ENCODE measurements at places on chromosomes 5 and 9.

DNA sequence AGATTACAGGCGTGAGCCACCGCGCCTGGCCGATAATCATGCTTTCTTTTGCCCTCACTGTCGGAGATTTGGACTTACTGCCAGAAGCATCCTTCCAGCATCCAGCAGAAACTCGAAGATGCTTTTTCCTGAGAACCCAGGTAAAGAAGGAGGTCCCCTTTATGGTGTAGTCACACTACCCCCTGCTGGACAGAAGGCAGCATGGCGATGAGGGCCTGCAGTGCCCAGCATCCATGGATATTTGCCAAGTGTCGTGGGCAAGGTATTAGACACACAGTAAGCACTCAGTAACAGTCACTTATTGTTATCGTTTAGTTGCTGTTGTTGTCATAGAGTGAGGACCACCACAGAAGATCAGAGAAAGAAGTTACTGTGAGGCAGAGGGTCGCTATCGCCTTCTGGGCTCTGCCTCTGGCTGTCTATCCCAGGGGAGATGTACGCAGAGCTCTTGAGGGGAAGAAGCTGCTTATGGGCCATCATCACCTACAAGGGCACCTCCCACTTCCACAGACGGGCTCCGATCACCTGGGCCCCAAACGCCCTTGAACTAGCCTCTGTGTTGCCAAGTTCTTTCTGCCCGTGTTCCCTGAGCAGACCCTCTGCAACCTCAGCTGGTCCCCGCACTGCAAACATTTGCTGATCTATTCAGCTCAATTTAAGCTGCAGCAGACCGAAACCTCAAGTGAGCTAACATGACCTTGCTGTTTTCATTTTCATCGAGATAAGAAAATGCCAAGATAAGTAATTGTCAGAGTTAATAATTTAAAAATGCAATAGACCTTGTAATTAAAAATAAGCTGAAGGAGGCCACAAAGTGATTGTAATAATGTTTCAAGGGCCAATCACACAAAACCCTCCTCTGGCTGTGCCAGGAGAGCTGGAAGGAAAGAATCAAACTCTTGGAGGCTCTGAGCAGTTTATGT lies 23.9 kb downstream of the C5orf15 start:
- peak; percentile 8 for DNase-seq

DNA sequence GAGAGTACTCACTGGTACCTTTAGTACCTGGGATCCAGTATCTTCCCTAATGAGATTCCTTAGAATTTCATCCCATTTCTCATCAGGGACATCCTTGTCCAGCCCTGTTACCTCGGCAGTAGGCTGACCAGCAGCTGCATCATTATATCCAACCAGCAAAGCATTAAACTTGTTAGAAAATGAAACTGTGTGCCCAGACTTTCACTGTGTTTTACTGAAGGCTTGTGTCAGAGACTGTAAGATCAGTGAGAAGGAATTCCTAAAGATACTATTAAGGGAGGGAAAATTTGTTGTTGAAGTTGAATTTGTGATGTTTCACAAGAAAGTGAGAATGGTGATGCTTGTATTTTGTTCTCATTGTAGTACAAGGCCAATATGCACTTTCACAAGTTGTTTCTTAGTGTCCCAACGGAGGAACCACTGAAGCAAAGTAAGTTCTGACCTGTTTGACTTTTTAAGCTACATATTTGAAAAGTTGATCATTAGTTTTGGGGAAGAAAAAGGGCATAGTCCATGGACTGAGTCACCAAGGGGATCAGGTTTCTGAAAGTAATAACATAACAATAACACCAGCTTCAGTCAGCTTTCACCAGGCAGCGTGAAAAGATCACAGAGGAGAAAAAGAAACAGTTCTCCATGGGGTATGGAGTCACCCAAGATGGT lies 48.8 kb downstream of the GRAMD2B start:
- no peak for DNase-seq

DNA sequence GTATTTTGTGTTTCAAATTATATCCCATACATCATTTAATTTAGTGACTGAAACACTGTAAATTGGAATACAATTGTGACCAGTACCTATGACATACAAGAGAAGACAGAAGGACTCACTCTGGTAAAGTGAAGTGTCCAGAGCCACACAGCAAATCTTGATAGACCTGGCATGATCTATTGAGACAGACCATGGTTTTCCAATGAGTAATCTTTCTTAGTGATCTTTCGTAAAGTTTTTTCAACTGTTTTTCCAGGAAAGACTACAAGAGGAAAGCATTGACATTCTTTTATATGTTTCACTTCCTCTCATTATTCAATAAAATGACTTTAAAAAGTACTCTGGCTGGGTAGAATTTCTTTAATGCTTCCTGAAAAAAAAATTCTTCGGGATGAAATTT lies 43.3 kb upstream of the ALDH1A1 start:
- DNase-seq, result no peak

GRCh38 chr5:90168399-90168798 lies 241.2 kb downstream of the CETN3 start:
- DNase-seq, result no peak

DNA sequence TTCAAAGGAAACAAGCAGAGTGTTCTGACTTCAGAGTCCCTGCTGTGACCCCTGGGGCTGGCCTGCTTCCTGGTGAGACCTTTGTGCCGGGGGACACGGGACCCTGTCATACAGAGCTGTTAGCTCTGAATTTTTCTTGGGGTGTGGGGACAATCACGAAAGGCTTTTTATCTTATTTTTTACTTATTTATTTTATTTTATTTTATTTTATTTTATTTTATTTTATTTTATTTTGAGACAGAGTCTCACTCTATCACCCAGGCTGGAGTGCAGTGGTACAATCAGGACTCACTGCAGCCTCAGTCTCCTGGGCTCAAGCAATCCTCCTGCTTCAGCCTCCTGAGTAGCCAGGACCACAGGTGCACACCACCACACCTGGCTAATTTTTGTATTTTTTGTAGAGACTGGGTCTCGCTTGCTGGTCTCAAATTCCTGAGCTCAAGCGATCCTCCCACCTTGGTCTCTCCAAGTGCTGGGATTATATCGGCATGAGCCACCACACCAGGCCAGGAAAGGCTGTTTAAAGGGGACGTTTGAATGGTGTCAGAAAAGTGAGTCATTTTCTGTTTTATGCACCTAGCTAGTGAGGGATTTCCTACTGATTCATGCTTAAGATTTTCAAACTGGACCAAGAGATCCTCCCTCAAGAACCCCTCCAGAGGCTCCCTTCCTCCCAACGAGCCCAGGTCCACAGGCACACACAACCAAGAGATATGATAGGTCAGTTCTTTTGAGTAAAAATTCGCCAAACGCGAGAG lies 75.7 kb downstream of the OLFM1 start:
- no peak for DNase-seq

DNA sequence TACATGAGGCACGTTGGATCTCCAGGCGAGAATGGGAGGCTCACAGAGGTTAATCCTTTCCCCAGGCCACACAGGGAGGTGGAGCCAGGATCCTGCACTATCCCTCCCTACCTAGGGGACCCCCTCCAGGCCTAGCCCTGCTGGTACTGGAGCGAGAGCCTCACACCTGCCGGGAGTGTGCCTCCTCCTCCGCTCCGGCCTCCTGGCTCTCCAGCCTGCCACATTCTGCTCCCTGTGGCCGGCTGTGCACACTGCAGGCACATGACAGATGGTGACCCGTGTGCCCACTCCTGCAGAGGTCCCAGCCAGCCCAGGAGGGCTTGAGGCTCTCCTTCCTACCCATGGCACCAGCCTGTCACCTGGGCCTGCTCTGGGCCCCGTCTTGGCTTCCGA lies 93.4 kb downstream of the RXRA start:
- DNase-seq, result no peak

DNA sequence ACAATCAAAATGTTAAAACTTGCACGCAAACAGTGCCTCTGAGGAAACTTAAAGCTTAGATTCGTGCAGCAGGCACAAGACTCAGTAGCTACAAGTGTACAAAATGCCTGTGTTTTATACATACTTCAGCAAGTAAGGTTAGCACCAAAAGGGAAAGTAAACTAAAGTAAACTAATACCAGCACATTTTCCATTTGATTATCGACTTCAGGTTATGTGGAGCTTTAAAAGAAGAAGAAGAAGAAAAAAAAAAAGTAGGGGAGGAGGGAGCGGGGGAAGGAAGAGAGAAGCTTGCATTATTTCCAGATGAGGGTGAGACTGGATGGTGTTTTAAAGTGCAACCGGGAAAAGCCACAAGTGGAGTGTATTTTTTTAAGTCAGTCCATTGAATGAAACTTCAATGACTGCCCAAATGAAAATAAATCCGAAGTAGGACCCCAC lies 596 bp upstream of the ADAMTS6 start:
- no peak for DNase-seq

Measured in CD4-positive, alpha-beta T cell treated with Interleukin-15 for 4 hours (primary cell).